ENCODE measurements at places on chromosomes 6 and 20.

- peak; percentile 35 for DNase-seq
These were observed 84.4 kb downstream of the SYNE1 start for GRCh38 chr6:152552616-152553209.

GRCh38 chr6:26299286-26300042 is 65.5 kb upstream of the BTN3A2 start:
- no peak for DNase-seq

- no peak for DNase-seq
These were observed 368.3 kb upstream of the SASH1 start for GRCh38 chr6:147974376-147974775.

GRCh38 chr6:136477548-136477947 is 72.7 kb downstream of the MAP7 start:
- no peak for DNase-seq

DNA sequence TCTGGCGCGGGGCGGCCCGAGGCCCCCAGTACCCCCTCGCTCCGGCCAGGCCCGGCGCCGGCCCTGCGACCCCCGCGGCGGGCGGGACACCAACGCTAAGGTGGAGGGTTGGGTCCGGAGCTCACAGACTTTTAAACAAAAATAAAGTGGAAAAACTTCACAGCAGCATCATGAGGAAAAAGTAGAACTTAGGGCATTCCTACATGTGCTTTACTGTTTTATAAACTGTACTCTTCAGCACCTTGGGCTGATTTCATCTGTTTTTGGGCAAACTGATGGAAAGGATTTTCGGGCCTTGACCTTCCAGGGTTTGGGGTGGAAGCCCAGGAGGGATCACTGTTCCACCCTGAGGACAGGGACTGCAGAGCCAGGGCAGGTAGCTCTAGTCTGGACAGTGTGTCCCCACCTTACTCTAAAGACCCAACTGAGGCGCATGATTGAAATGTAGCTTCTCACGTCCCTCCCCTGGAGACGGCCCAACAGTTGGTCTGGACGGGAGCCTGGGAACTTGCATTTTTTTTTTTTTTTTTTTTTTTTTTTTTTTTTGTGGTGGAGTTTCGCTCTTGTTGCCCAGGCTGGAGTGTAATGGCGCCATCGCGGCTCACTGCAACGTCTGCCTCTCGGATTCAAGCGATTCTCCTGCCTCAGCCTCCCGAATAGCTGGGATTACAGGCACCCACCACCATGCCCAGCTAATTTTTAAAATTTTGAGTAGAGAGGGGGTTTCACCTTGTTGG is 740 bp downstream of the NELFCD start:
- DNase-seq: no peak

DNA sequence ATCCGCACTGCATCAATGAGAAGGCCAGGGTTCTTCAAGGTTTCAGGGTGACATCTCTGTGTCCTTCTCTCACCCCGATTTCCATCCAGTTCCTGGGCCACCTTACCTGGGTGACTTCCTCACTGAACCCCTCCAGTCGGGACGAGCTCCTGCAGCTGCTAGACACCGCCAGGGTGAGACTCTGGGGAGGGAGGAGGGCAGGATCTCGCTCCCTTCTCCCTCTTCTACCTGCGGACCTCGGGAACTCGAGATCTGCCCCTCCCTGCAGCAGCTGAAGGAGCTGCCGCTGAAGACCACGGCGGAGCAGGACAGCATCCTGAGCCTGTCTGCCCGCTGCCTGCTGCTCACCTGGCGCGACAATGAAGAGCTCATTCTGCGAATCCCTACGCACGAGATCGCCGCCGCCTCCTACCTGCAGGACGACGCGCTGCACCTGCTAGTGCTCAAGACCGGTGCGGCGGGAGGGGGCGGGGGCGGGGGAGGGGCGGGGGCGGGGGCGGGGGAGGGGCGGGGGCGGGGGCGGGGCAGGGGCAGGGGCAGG is 7.5 kb downstream of the CCM2L start:
- DNase-seq: no peak

- DNase-seq: no peak
These were observed 15.9 kb downstream of the NT5E start for GRCh38 chr6:85465762-85466161.

DNA sequence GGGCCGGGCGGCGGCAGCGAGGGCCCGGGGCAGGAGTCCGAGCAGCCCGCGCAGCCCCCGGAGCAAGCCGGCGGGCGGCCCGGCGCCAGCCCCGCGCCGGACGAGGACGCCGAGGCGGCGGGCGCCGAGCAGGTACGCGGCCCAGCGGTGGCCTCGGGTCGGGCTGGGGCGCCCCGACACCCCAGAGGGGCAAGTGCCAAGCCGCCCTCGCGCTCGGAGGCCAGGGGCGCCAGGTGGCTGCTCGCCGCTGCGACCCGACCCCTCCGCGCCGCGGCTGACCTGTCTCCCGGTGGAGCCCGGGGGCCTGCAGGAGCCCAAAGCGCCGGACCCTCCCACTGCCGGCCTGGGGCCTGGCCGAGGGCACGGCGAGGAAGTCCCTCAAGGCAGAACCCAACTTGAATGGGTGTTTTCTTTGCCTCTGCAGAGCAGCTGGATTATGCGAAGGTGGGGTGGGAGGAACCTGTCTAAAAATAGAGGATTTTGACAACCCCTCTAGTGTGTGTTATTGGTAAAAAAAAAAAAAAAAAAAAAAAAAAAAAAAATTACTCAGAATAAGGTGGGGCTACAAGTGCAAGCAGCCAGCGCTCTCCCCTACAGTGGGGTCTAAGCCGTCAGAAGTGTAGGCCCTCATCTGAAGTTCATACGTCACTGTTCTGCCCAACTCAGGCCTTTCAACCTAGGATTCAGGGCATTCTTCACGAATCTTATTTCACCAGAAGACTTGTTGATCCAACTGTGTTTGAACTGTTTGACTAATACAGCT is 609 bp downstream of the OGFRL1 start:
- no peak for DNase-seq

DNA sequence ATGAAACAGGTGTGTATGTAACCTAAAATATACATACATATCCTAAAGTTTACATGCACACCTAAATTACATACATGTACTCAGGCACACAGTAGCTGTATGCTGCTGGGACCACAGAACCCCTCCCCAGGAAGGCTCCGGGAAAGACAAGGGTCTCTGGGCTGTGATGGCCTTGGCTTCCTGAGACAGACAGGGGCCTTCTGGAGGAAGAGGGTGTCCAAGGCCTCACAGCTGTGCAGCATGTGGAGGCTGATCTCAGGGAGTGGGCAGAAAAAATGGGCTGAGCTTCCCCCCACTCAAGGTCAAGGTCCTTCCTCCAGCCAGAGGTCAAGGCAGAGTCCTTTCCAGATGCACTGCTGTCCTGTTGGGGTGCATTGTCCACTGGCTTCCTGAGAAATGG is 129.1 kb upstream of the THBS2 start:
- no peak for DNase-seq

DNA sequence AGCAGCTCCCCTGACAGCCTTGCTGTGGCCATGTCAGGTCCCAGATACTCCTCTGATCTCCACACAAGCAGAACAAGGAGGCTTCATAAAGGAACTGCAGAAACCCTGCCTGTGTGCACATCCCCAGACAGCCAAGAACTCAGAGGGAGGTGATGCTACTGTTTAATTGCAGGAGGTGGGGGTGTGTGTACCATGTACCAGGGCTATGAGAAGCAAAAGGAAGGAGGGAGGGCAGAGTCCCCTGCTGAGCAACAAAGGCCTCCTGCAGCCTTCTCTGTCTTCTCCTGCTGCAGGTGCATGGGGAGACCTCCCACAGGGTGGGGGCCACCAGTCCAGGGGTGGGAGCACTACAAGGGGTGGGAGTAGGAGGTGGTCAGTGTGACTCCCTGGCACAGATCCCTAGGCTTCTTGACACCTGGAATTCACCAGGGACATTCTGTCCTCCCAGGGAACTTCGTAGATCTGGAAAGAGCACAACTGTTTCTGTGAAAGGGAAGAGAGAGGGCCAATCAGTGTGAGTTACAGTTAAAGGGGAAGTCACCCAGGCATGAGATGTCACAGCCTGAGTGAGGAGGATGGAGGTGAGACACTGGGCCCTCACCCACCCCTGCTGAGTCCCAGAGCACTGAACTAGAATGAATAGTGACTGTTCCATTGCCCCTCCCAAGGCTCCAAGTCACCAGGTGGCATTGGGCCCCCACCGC is 2.8 kb downstream of the CST2 start:
- no peak for DNase-seq

DNA sequence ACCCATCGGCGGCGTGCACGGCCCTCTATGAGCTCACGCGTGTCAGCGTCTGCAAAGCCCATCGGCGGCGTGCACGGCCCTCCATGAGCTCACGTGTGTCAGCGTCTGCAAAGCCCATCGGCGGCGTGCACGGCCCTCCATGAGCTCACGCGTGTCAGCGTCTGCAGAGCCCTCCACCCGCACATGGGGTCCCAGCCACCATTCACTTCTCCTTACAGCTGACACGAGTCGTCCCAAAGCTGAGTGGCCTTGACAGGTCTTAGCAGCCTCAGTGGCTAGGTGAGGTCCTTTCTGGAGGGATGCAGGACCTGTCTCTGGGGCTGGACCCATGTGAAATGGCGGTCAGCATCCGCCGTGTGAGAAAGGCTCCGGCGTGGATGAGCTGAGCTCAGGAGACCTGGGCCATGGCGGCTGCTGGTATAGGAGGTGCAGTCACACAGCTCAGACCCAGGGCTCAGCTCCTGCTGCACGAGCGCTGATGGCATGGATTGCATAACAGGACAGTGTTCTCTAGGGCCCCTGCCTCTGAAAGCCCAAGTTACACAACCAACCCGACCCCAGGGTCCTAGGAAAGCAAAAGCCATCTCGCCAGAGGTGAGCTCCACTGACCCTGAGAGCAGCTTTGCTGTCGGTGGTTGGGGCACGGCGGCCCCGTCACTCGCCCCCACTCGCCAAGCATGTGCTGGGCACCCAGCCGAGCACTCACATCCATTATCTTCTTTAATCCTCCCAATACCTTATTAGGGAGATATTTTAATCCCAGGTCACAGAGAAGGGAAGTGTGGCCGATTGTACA is 38.9 kb downstream of the DLL1 start:
- DNase-seq: no peak

DNA sequence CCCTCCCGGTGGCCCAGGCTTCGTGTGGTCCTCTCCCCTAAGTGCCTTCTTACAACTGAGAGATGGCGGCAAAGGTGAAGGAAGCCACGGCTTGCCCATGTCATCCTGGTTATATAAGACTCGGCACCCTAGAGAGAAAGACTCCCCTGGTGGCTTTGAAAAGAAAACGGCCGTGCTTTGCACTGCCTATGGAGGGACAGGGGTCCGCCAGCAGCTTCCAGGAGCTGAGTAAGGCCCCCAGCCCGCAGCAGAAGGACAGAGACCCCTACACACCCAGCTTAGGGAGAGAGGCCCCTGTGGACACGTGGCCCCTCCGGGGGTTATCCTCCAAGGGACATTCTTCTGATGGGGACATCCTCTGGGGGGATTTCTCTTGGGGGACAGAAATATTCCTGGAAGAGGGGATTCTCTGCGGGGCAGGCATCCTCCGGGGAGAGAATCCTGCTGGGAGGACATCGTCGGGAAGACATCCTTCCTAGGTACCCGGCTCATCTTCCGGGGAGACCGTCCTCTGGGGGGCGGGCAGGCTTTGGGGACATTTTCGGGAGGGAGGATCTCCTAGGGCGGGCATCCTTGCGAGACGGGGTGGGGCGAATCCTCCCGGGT is 511 bp upstream of the OGFR start:
- no peak for DNase-seq

- no peak for DNase-seq
These were observed 311.4 kb downstream of the CLIC5 start for GRCh38 chr6:45704056-45704800.

DNA sequence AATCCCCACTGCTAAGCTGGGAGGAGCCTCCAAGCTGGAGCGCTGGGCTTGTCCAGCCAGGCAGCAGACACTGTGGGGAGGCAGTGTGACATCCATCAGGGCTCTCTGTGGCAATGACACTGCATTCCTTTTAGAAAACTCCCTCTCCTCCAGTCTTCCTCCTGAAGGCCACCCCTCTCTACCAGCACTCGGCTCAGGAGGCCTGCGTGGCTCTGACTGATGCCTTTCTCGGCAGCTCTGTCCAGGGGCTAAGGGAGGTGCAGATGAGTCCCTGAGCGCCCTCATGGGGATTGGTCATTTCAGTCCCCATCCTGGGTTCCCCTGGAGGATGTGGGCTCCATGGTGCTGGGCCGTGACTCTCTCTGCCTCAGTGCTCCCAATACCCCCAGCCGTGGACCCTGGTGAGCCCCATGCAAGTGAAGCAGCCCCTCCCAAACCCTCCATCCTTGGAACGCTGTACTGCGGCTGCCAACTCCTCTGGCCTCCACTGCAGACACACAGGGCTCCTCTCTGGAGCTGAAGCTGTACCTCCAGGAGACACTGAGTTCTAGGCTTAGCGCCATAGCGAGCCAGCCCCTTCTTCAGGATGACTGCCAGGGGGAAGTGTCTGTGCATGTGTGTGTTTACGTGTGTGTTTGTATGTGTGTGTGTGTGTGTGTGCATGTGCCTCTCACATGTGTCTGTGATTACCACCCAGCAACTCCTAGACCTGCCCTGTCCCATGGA is 209.6 kb downstream of the ERMARD start:
- no peak for DNase-seq

GRCh38 chr20:23231561-23232218 is 118.9 kb upstream of the NXT1 start:
- no peak for DNase-seq

- no peak for DNase-seq
These were observed 43.2 kb upstream of the OSTM1 start for GRCh38 chr6:108117427-108118358.

GRCh38 chr20:34774449-34774848 is 51.0 kb downstream of the NCOA6 start:
- no peak for DNase-seq

GRCh38 chr20:34693414-34693813 is 10.7 kb upstream of the TP53INP2 start:
- DNase-seq: no peak

DNA sequence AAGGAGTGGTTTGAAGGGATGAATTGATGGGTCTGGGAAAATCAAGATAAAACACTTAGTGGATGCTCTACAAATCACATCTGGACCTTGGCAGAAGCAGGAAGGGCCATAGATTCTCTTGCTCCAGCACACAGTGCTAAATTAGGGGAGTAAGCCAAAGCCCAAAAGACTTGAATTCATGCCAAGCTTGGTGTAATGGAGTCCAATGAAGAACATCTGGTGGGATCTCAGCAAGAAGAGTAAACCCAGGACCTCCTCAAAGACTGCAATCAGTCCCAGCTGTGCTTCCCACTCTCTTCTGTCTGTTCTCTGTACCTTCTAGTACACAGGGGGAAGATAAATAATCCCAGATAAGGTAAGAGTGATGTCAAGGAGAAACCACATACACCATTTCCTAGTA is 683.4 kb downstream of the RNF144B start:
- no peak for DNase-seq

- DNase-seq: no peak
These were observed 10.3 kb upstream of the VAPB start for GRCh38 chr20:58378704-58379103.

GRCh38 chr6:142987490-142987889 is 42.5 kb upstream of the HIVEP2 start:
- DNase-seq: no peak

DNA sequence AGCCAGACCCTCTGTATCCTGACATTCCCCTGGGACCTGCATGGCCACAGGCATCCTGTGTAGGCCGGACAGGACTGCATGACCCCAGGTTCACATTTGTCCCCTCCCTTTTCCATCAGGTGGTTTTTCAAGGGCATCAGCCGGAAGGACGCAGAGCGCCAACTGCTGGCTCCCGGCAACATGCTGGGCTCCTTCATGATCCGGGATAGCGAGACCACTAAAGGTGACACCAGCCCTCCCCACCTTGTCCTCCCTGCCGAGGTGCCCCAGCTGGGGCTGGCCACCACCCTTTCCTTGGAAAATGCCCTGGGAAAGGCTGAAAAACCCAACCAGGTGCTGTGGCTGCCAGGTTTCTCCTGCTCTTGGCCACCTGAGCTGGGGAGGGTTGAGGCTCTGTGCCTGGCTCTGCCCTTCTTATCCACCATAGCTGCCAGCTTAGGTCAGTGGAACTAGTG is 27.6 kb downstream of the HCK start:
- DNase-seq: no peak
